ENCODE measurements at places on chromosomes 12 and 14. TPM values are rescaled to one million over a fixed set of nuclear protein-coding genes. Genes with fewer than 3 reads are reported as not detected.

- no peak for DNase-seq
These were observed 34.0 kb downstream of the LEMD3 start for GRCh38 chr12:65203376-65203775.

The GPRC5D gene
- total RNA-seq: not detected

The DNM1L gene
- 66.3 TPM for total RNA-seq

The KRT3 gene
- not detected for total RNA-seq

DNA sequence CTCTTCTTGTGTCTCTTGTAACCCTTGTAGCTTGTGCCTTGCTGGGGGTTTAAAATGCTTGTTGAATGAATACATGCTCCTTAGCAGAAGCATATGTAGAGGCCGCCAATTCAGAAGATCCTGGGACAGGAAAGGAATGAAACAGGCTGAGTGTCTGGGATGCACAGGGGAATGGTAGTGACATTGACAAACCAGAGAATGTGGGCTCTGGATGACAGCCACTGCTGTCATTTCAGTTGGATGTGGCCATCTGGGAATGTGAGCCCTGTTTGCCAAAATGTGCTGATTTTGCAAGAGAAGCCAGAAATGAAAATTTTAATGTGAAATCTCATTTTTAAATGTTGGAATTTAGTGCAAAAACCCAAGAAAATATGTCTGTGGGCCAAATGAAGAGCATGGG is 136.8 kb downstream of the DACT1 start:
- no peak for DNase-seq

DNA sequence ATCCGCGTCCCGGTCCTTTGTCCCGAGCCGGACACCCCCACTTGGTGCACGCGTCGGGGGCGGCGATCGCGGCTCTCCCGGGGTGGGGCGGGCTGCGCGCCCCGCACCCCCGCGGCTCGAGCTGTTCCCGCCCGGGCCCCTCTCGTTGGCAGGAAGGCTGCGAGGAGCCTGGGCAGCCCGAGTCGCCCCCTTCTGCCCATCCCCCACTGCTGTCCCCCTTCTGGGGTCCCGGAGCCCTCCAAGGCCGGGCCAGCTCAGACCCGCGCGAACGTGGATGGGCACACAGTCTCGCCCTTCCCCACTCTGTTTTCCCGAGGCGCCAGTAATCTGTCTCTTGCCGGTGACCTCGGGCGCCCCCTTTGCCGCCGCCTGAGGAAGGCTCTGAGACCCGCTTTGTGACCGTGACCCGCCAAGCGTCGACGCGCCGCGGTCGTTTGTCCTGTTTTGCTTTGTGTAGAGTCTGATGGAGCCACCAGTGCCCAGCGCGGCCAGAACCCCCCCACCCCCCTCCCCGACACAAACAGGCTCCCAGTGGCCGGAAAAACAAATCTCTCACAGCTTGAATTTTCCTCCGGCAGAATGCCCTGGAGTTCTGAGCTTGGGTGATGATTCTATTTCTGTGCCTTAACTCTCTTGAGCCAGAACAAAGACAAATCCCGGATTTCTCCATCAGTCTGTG is 610 bp downstream of the C14orf132 start:
- DNase-seq: no peak

GRCh38 chr14:100045642-100046344 is 19.4 kb upstream of the EVL start:
- no peak for DNase-seq

DNA sequence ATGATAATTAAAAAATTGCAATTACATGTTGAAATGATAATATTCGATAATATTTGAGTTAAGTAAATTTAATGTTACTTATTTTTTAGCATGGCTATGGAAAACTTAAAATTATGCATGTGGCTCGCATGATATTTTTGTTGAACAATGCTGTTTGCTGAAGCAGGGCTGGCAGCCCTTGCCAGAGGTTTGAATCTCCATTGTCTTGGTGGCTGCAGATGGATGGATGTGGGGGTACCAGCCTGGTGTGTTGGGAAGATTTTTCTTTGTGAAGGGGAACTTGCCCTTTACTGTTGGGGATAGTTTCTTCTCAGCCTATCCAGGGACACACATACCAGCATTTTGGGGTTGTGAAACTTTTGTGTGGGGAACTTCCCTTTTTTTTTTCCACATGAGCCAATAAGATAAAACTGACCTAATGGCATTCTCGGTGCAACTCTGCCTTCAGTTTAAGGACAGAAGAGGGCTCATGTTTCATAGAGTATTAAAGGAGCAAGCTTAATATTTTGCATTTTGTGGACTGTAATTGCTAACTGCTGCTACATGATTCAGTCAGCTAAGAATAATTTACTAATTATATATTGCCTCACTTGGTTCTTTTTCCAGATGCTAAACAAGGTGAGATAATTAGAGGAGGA is 8.8 kb downstream of the RASSF3 start:
- DNase-seq: no peak

- no peak for DNase-seq
These were observed 15.4 kb upstream of the BCAT1 start for GRCh38 chr12:24964342-24964741.

The KRT6C gene
- total RNA-seq: not detected

The AMHR2 gene
- total RNA-seq: not detected

The KRT82 gene
- total RNA-seq: not detected

The MTA1 gene
- total RNA-seq: 97.7 TPM

DNA sequence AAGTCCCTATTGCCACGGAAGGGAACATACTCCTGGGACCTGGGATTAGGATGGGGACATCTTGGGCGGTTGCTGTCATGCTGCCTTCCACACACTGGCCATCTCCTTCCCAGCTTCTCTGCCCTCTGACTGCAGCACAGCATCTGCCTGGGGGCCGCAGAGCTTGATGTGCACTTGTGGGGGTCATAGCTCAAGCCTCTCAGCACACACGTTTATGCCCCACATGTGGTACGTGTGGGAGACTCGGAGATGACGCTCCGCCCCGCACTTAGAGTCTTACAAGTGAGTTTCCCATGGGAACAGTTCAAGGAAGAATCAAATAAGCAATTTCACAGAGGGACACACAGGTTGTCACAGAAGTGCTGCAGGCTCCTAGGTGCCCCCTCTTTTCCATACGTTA is 8.6 kb downstream of the ACADS start:
- DNase-seq: no peak

- no peak for DNase-seq
These were observed 3.6 kb downstream of the ANKRD9 start for GRCh38 chr14:102505775-102506625.

The FBXO34 gene
- total RNA-seq: 23.9 TPM

DNA sequence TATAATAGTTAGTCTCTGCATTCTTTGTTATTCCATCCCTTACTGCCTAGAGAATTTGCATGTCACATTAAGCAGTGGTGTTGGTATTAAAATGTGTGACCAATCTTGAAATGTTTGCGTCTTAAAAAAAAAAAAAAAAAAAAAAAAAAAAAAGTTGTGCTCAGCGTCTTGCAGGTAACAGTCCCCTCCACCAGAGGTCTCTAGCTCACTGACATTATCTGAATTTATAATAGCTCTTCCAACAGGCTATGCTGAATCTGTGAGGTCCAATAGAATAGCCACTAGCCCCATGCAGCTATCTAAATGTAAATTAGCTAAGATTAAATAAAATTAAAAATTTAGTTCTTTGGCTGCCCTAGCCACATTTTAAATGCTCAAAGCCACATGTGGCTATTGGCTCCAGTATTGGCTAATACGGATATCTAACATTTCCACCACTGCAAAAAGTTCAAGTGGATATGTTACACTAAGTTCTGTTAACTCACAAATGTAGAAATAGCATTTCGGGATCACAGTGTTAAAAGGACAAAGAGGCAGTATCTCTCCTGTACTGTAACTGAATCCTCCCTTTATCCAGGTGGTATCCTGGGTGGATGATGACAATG is 28.7 kb downstream of the NKX2-8 start:
- DNase-seq: no peak

- no peak for DNase-seq
These were observed 217.6 kb downstream of the ANO6 start for GRCh38 chr12:45433441-45433868.

DNA sequence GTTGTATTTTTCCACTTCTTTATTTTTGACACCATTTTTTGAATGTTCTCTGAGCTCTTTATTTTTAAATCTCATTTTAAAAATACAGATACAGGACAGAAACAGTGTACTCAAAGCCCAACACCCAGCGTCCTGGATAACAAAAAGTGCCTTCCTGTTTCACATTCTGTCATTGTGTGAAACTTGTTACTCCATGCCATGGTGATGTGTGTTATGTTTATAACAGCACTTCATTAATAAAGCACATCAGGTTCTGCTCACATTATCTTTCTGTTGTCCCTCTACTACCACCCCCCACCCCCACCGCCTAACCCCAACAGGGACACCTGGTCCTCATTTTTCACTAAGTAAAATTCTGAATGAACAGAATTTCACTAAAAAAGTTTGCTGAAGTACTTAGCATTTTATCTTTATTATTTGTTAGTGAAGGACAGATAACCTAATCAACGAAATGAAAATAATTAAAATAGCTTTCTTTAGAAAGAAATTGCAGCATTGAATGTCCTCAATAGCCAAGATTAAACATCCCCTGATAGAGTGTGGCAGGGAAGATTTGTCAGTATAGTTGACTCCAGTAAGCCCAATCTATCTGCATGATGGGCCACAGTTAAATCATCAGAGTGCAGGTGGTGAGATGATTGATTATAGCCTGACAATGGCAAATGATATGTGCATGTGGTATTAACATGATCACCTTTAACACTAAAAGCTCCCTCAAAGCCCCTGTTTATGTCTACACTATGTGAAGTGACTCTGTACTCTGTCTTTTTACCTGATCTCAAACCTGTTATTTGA is 153.9 kb downstream of the ACSS3 start:
- no peak for DNase-seq

The TSPAN8 gene
- total RNA-seq: 40.2 TPM

- no peak for DNase-seq
These were observed 39.2 kb downstream of the IGF1 start for GRCh38 chr12:102441077-102441596.

The SPX gene
- total RNA-seq: 2.4 TPM

- no peak for DNase-seq
These were observed 331.2 kb upstream of the SFSWAP start for GRCh38 chr12:131379738-131380137.

- no peak for DNase-seq
These were observed 167.5 kb upstream of the FKBP4 start for GRCh38 chr12:2627076-2627834.

DNA sequence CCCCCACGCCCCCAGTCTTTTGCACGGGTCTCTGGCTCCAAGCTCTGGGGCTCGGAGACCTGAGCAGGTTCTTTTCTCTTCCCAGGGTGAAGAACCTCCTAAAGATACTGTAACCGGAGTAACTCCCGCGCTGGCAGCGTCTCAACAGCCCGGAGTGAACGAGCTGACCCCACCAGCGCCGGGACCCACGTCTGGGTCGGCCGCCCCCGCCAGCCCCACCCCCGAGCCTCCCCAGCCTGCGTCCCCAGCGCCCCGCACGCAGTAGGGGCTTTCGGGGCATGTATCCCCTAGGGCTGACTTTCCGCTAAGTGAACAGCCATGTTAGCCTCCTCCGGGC is 858 bp downstream of the SLC35F4 start:
- DNase-seq: no peak

DNA sequence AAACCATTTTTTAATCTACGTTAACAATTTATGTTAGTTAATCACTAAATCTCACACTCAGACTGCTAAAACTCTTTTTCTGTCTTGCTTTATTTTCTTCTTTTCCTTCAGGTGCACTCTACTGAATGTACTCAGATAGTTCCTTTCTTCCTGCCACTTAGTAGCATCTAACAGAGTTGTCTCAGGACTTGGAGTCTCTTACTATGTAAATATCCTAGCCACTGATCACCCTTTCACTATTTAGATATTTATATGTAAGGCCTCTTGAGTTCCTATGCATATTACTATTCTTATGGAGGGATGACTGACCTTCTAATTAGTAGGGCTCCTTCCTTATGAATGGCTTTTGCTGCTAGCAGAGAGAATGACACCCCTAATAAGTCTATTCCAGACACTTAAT is 586.3 kb downstream of the RERGL start:
- DNase-seq: no peak

The AMDHD1 gene
- total RNA-seq: not detected

- DNase-seq: no peak
These were observed 412.1 kb downstream of the DAD1 start for GRCh38 chr14:22176957-22177356.

GRCh38 chr14:29236848-29237247 is 470.3 kb downstream of the FOXG1 start:
- DNase-seq: no peak

- DNase-seq: no peak
These were observed 23.5 kb upstream of the INF2 start for GRCh38 chr14:104665657-104666522.

- DNase-seq: no peak
These were observed 66.2 kb upstream of the OVCH1 start for GRCh38 chr12:29563636-29564035.

DNA sequence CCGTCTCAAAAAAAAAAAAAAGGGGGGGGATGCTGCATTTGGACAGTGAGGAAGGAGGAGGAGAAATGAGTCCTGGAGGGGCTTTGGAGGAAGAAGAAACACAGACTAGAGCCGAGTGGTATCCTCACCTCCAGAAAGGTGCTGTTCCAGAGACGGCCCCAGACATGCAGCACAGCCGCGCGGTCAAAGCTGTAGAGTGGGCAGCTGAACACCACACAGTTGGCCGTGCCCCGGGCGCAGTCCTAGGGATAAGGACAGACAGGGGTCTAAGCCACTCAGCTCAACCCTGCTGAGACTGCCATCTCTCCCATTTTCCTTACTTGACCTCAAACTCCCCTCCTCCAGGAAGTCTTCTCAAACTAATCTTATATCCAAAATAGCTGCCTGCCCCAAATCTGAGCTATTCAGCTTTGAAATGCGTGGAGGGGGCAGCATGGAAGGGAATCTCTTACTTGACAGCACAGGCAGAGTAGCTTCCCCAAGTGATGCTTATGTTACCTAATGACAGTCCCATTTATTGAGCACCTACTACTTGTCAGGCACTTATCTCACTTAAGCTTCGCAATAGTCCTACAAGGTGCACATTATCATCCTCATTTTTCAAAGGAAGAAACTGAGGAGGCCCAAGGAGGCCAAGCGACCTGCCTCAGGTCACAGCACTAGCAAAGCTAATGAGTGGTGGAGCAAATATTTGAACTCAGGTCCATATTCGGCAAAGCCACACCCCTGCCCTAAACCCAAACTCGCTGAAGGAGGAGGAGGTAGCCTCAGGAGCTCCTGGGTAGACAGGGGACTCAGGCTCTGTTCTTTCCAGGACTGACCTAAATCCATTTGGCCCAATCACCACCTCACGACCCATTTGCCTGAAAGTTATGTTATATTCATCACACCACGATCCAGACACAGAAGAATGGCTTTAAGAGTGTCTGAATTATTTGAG is 18.7 kb downstream of the ITGA7 start:
- no peak for DNase-seq

DNA sequence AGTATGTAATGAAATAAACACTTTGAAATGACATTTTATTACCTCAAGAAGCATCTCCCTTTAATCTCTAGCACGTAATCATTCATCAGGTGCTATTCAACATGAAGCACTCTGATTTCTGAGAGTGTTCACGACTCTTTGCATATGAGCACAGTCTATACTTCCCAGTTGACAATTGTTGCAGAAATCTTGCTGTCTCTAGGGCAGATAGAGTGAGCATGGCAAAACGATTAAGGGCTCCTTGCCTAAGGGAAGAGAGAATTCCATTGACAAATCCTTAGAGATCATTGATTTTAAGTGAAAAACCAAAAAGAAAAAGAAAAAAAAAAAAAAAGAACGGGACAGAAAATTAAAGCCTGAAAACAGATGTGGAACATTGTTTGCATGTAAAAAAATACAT is 107.6 kb downstream of the C12orf50 start:
- DNase-seq: no peak

- no peak for DNase-seq
These were observed 86.6 kb downstream of the ATXN7L3B start for GRCh38 chr12:74624201-74624600.

- no peak for DNase-seq
These were observed 159.4 kb downstream of the PRKCH start for GRCh38 chr14:61480704-61481285.

The TAS2R8 gene
- total RNA-seq: not detected

Measured in tibial nerve (tissue), 4 donors.